Neural crest cell (in vitro differentiated cells): ENCODE measurements at places on chromosomes 13 and 19.

DNA sequence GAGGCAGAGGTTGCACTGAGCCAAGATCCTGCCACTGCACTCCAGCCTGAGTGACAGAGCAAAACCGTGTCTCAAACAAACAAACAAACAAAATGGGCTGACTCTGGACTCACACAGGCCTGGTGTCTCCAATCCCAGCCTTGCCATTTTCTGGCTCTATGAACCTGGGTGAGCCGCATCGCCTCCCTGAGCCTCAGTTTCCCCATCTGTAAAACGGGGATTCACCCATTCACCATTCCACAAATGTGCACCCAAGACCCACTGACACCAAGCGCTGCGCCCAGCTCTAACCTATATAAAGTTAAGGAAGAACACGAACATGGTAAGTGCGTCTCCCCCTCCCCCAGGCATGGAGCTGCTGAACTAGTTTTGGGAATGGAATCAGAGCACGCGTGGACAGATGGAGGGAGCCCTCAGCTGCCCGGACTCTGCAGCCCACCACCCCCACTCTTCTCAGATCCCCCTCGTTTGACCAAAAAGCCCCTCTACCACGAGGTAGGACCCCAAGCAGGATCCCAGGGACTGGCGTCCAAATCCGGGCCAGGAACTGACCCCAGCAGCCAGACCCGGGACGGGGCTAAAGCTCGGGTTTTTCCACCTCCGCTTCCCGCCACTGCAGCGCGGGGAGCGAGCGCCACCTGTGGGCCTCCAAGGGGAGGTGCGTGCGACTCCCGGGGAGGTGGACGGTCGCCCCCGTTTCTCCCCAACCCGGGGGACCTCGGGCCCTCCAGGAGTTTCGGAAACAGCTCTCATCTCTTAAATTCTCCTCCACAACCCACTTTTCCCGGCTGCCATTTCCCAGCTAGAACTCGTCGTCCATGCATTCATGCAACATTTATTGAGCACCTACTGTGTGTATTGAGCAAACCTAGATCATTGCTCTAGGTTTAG is 33.0 kb upstream of the ADGRE5 start:
- DNase-seq, result peak; percentile 76

GRCh38 chr13:38844581-38844980 is 146.1 kb downstream of the STOML3 start:
- DNase-seq, result no peak

DNA sequence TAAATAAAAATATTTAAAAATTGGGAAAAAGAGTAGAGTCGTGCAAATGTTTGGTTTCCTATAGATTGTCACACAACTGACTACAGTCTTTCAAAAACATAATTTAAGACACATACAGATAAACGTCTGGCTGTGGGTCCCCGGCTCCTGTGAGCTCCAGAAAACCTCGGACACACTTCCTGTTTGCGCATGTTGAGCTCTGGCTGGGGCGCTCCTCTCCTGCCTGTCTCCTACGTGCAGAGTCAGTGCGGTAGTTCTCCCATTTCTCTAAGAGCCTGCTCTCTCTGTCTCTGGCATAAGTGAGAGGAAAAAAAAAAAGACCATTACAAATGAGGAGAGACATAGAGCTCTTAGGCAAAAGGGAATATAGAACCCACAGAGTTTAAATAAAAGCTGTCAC is 128.2 kb upstream of the OBI1 start:
- DNase-seq, result no peak

- no peak for DNase-seq
Observed at GRCh38 chr19:13707915-13708314, 56.4 kb upstream of the MRI1 start.

- DNase-seq, result no peak
Observed at GRCh38 chr13:113820813-113821651, 42.8 kb downstream of the GAS6 start.

DNA sequence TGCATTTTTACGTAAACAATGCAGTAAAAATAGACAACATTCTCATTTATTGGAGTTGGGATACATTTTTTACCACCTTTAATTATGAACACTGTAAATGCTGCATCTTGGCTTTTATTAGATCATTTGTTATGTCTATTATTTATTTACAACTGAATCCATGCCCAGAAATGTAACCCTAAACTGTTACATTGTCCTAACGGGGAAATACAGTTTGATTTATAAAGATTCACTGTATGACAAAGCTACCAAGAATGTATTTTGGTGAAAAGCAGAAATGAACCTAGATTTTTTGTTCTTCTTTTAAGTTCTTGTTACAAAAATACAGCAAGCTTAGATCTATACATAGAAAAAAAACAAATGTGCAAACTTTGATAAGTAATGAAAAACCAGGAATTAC is 1.1 kb downstream of the METTL21C start:
- no peak for DNase-seq

DNA sequence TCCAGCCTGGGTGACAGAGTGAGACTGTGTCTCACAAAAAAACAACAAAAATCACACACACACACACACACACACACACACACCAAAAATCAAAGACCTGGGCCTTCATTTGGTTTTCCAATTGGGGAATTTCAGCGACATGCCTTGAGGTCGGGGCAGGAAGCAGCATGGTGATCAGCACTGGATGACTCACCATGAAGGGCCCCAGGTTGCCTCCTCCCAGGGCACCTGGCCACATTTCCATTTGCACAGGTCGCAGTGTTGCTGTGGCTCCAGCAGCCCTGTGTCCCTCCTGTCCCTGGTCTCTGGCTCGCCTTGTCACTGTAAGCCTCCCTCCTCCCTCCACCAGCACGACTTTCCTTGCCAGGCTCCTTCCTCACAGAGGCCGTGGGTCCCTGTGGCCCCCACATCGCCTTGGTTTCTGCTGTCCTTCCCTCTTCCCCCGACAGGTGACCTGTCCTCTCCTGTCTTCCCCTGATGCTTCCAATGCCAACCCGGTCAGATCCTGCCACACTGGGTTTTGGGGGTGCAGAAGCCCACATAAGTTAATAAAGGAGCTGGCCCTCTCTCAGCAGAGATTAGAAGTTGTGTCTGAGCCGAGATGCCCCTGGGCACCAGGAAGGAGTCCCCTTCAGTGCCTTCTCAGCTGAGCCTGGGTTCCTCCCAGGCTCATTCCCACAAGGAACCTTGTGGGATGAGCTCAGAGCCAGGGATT is 66.7 kb downstream of the GPR12 start:
- DNase-seq, result no peak

GRCh38 chr13:110699148-110700145 is 6.5 kb downstream of the CARS2 start:
- no peak for DNase-seq

- peak; percentile 83 for DNase-seq
Observed at GRCh38 chr19:29665215-29665825, at the start of gene PLEKHF1. TSS of gene PLEKHF1 (plus strand) at chr19:29665461. CDS start at chr19:29673840, 8,379 bp downstream.

DNA sequence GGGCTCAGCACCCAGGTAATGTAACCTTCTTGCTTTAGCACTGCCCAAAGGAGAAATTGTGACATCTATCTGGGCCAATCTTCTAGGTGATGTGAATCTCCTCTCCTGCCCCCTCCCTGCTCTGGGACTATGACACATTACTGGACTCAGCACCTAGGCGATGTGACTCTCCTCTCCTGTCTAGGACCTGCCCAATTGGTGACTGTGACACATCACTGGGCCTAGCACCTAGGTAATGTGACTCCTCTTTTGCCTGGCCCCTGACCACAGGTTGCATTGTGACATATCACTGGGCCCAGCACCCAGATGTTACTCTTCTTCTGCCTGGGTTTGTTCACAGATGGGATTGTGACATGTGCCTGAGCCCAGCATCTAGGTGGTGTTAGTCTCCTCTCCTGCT is 45.0 kb downstream of the ZNF85 start:
- DNase-seq, result no peak

GRCh38 chr19:12965017-12965811 is 4.2 kb upstream of the DAND5 start:
- peak; percentile 81 for DNase-seq

- DNase-seq, result no peak
Observed at GRCh38 chr13:64278493-64278892, 2862.8 kb upstream of the PCDH20 start.

- DNase-seq, result peak; percentile 98
Observed at GRCh38 chr19:11639602-11640471, 42.6 kb downstream of the ZNF627 start.

DNA sequence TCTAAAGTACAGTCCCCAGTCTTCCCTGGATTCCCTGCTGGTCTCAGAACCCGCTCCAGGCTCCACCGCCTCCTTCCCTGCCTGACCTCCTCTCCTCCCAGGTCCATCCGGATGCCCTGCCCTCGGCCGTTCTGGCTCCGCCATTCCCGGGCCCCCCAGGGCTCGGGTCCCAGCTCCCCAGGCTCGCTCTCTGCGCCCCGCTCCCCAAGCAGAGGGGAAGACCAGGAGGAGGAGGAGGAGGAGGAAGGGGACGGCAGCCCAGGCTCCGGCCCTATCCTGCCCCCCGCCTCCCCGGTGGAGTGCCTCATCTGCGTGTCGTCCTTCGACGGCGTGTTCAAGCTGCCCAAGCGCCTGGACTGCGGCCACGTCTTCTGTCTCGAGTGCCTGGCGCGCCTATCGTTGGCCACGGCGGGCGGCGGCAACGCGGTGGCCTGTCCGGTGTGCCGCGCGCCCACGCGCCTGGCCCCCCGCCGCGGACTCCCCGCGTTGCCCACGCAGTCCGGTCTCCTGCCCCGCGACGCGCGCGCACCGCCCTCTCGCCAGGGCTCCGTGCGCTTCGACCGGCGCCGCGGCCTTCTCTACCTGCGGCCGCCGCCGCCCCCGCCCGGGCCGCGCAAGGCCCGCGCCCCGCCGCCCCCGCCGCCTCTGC is 647 bp downstream of the RNF225 start:
- DNase-seq, result no peak

- DNase-seq, result no peak
Observed at GRCh38 chr13:23985839-23986238, 88.5 kb upstream of the C1QTNF9B start.

GRCh38 chr19:29714953-29715700 is at the start of gene C19orf12:
TSS of gene C19orf12 (minus strand) at chr19:29715261. CDS start at chr19:29708413, 6,848 bp downstream.
- DNase-seq, result peak; percentile 59

GRCh38 chr19:33960566-33960965 is 163.9 kb downstream of the KCTD15 start:
- no peak for DNase-seq

GRCh38 chr13:42109957-42110356 is 61.5 kb downstream of the DGKH start:
- DNase-seq, result no peak

GRCh38 chr19:30567536-30568232 is 195.5 kb downstream of the ZNF536 start:
- DNase-seq, result no peak

DNA sequence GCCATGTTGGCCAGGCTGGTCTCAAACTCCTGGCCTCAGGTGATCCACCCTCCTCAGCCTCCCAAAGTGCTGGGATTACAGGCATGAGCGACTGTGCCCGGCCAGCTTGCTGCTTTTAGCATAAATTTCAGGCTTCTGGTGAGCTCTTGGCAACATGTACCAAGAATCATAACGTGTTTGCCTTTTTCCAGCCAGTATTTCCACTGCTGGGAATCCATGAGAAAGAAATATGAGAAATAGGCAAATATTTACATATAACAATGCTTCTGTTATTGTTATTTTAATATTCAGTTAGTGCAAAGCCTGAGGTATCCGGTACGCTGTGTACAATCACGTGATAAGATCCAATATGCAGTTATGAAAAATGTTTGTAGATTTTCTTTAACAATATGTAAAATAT is 29.2 kb upstream of the CERS4 start:
- no peak for DNase-seq

- no peak for DNase-seq
Observed at GRCh38 chr13:109281017-109281902, 505.1 kb downstream of the IRS2 start.

DNA sequence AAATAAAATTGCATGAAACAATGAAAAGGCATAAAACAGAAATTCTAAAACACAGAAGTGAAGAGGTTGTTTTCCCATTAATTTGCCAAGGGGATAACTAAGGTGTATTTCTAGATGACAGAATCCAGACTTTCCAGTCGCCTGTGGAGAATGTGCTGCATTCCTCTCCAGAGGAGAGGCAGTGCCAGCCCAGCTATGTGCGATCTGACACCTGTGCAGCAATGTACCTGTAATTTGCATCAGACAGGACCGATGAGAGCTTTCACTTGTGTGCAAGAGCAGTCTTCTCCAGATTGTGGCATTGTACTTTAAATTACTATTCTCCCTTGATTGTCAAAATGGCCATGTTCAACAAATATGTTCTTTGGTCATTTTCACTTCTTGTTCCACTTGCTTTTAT is 1037.9 kb downstream of the EFNB2 start:
- DNase-seq, result no peak

DNA sequence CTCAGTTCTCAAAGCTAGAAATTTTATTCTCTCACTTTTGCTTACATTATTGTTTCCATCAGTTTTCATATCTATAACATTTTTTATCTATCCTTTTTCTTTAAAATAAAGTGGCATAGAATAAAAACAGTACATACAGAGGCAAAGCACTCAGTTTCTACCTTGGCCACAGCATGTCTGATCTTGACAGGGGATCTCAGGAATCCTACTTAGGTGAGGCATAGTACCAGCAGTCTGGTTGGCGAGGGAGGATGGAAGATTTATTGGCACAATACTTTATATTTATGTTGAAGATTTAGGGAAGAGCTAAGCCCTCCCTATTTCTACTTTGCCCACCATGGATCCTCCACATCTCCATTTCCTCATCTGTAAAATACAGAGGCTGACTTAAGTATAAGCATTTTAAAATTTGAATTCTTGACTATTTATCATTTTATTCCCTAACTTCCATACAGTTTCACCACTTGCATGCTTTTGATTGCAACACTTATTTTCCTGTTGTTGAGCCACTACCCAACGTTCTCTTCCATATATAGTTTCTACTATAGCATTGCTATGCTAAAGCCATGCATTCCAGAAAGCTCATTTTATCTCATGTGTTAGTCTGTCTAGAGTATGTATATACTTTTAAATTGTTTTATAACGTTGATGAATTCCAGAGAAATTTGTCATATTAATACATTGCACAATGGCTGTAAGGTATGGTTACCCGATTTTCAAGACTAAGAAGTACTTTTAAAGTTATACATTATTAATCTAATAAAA is 506.7 kb downstream of the KCTD12 start:
- DNase-seq, result no peak

GRCh38 chr13:113740661-113741060 is 18.4 kb upstream of the TMEM255B start:
- DNase-seq, result no peak

GRCh38 chr19:23799321-23799720 is 40.6 kb upstream of the ZNF681 start:
- DNase-seq, result no peak
